ENCODE measurements at places on chromosomes 13 and 19.

DNA sequence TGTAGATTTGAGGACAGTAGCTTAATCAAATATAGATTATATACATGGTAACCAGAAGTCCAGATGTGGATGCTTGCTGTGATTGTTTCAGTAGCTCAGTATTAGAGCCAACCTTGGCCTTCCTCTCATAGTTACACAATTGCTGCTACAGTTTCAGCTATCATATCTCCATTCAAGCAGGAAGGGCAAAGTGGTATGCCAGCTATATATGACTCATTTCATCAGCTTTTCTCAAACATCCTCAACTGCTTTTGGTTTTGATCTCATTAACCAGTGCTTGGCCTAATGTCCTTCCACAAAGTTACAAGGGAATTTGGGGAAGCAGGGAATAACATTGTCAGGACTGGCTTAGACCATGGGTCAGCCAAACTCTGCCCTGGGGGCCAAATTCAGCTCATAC is 73.0 kb upstream of the MAB21L1 start:
- no peak for DNase-seq

GRCh38 chr13:101626925-101627555 is 174.6 kb downstream of the ITGBL1 start:
- DNase-seq = no peak

GRCh38 chr13:51156648-51157047 is 45.6 kb upstream of the C13orf42 start:
- no peak for DNase-seq

- no peak for DNase-seq
These were observed 4.7 kb downstream of the AKAP8 start for GRCh38 chr19:15374796-15375440.

- no peak for DNase-seq
These were observed 79.5 kb upstream of the SERP2 start for GRCh38 chr13:44293908-44294735.

DNA sequence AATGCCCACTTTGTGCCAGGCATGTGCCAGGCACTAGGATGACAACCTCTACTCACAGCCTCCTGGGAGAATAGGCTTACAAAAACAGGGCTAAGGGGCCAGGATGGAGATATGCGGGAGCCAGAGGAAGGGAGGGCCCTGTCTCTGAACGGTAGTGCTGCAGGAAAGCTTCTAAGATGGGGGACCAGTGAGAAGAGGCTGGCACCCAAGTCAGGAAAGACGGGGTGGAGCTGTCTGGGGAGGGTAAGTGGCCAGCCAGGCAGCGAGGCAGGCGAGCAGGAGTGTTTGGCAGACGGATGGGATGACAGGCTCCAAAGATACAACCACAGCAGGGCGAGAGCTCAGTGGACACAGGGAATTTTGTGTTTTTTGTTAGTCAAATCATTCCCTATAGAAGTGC is 44.7 kb upstream of the GPI start:
- DNase-seq = no peak

DNA sequence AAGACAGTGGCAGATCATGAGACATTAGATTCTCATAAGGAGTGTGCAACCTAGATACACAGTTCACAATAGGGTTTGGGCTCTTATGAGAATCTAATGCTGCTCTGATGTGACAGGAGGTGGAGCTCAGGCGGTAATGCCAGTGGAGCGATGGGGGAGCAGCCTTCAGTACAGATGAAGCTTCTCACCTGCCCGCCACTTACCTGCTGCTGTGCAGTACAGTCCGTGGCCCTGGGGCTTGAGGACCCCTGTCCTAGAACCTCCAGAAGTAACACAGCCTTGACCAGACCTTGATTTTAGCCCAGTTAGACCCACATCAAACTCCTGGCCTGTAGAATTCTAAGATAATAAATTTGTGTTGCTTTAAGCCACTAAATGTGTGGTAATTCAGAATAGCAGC is 215.1 kb upstream of the MIR17HG start:
- no peak for DNase-seq

- DNase-seq = no peak
These were observed 22.7 kb upstream of the LRCH1 start for GRCh38 chr13:46530084-46530935.

DNA sequence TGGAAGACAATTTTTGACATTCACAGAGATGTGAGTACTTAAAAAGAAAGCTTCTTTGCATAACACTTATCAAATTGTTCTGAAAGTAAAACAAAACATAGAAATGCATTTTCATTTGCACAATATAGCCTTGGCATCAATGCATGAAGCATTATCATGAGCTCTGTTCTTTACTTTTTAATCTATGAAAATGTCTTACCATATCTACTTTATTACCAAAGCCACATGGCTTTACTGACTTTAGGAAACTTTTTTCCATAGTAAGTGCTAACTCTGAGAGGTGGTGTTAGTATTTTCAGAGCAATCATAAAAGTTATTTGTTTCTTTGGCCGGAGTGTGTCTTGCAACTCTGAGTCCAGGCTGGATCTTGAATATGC is 10.5 kb downstream of the TNFRSF19 start:
- DNase-seq = no peak

DNA sequence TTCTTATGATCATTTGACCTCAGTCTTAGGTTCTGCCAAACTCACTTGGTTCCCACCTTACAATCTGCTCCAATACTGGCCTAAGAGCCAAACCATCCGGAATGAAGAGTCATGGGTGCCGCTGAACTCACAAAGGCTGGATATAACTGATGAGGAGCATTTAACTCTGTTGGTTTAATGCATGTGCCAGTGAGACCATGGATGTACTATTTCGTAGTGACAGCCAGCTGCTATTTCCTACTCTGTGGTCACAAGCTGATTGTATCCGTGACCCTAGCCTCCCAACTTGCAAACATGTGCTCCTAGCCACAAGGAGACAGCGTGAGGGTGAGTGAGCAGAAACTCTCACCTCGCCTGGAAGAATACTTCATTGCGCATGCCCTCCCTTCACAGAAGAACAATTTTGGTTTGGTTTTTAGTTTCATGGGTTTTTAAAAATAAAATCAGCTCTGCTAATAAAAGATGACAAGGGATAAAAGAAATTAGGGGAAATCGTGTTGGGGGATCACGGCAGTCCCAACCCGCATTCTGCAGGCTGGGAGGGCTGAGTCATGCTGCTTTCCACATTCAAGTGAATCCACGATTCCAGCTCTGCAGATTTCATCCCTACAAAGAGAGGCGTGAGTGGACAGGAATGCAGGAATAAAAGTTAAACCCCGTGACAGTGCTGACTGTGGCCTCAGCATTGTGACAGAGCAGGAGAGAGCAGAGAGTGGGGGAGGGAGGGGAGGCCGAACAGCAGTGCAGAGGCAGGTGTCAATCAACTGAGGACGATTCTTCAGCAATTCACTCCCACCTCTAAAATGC is 66.8 kb upstream of the RAP2A start:
- no peak for DNase-seq

DNA sequence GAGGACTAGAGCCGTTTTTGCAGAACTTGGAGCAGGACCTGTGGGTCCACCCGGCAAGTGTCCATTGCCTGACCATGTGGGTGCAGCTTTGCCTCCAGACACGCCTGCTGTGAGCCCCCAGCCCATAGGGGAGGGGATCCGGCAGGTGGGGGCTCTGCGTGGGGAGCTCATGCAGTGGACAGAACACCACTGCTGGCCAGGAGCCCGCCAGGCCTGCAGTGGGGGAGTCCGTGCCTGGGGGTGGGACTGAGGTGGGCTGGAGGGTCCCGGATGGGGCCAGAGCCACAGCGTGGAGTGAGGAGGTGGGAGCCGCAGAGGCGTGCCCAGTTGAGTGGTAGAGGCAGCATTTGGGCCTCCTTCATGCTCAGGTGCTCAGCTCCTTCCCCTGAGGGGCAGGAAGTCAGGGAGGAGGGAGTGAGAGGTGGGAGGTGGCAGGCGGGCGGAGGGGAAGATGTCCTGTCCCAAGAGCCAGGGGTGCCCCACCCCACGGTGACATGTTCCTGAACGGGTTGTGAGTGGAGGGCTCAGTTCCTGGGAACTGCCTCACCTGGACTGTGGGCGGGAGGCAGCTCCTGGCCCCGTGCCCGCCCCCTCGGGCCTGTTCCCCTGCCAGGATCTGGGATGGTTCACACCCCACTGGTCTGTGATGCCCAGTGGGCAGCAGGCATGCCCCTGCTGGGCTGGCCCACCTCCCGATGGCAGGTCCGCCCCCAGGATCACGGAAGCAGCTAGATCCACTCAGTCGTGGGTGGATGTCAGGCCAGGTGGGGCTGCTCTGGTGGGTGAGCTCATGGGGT is 8.8 kb downstream of the ADAT3 start:
- DNase-seq = no peak

- no peak for DNase-seq
These were observed 2.4 kb downstream of the KLF1 start for GRCh38 chr19:12884627-12884925.

DNA sequence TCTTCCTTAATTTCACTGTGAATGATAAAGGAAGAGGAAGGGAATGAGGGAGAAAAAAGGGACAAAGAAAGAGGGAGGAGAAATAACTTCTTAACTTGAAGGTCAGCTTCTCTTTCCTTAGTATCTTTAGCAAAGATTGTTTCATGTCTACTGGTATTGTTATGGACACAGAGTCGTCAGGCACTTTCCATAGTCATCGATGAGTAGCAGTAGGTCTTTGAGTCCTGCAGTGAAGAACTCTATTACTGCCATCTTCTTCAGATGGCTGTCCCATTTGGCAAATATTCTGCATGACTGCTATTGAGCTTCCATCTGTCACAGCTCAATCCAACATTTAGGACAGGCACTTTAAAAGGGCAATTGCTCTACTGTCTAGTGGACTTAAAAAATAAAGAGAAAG is 2463.1 kb downstream of the PCDH9 start:
- DNase-seq = no peak

- DNase-seq = no peak
These were observed 1141.0 kb upstream of the PRR20A start for GRCh38 chr13:55999709-56000108.

DNA sequence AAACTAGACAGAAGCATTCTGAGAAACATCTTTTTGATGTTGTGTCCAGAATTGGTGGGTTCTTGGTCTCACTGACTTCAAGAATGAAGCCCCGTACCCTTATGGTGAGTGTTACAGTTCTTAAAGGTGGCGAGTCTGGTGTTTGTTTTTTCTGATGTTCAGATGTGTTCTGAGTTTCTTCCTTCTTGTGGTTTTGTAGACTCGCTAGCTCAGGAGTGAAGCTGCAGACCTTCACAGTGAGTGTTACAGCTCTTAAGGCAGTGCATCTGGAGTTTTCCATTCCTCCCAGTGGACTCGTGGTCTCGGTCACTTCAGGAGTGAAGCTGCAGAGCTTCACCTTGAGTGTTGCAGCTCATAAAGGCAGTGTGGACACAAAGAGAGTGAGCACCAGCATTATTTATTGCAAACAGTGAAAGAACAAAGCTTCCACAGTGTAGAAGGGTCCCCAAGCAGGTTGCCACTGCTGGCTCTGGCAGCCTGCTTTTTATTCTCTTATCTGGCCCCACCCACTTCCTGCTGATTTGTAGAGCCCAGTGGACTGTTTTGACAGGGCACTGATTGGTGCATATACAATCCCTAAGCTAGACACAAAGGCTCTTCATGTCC is 1820.8 kb downstream of the UQCRFS1 start:
- no peak for DNase-seq

DNA sequence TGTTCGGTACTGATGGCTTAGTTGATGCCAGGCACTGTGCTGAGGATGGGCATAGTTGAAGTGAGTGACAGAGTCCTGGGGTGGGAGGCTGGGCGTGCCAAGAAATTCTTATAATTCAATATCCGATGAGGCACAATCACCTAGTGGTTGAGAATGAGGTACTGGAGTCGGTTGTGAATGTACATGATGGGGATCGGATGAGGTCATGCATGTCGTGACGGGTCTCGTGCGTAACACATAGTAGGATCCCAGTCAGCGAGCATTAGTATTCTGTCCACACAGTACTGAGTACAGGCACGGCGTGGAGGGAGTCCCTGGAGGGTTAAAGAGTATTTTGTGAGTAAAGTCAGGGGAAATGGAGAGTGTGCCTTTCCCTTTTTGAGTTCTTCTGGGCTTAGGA is 2.8 kb downstream of the SAFB start:
- DNase-seq = no peak
